HepG2 (cell line): ENCODE measurements at places on chromosomes 6 and 20. TPM values are rescaled to one million over a fixed set of nuclear protein-coding genes. Genes with fewer than 3 reads are reported as not detected.

DNA sequence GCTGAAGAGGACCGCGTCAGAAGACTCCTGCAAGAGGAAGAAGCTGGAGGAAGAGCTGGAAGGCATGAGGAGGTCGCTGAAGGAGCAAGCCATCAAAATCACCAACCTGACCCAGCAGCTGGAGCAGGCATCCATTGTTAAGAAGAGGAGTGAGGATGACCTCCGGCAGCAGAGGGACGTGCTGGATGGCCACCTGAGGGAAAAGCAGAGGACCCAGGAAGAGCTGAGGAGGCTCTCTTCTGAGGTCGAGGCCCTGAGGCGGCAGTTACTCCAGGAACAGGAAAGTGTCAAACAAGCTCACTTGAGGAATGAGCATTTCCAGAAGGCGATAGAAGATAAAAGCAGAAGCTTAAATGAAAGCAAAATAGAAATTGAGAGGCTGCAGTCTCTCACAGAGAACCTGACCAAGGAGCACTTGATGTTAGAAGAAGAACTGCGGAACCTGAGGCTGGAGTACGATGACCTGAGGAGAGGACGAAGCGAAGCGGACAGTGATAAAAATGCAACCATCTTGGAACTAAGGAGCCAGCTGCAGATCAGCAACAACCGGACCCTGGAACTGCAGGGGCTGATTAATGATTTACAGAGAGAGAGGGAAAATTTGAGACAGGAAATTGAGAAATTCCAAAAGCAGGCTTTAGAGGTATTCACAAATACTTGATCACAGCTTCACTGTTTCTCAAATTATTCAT is 8.9 kb upstream of the SNRNP48 start:
- H3K27ac ChIP-seq = peak overlapping the region; percentile 63
- H3K4me1 ChIP-seq = peaks cover 34% of the 10 kb centered on the region
- no peaks in the 10 kb centered on the region for H3K27me3 ChIP-seq
- peak overlapping the region; percentile 35 for H3K4me3 ChIP-seq

DNA sequence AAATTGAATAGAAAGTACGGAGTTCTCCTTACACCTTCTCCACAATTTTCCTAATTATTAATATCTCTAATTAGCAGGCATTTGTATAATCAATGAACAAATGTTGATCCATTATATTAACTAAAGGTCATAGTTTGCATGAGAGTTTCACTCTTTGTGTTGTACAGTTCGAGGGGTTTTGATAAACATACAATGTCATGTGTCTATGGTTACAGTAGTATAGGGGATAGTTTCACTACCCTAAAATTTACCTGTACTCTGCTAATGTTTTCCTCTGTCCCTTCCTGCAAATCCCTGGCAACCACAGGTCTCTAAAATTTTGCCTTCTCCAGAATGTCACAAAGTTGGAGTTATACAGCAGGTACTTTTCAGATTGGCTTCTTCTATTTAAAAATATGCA is 1199.8 kb upstream of the GJE1 start:
- H3K27me3 ChIP-seq = no peaks in the 10 kb centered on the region
- no peaks in the 10 kb centered on the region for H3K4me1 ChIP-seq

- H3K4me3 ChIP-seq = no peak overlapping the region
- H3K27ac ChIP-seq = no peak overlapping the region
- no peaks in the 10 kb centered on the region for H3K4me1 ChIP-seq
- no peaks in the 10 kb centered on the region for H3K36me3 ChIP-seq
- DNase-seq = no peak
These were observed 38.9 kb downstream of the KLHL32 start for GRCh38 chr6:96963403-96963802.

GRCh38 chr20:45341939-45342854 is 6.0 kb downstream of the SDC4 start:
- H3K4me1 ChIP-seq = peaks cover 100% of the 10 kb centered on the region
- no peaks in the 10 kb centered on the region for H3K36me3 ChIP-seq
- H3K4me3 ChIP-seq = peak overlapping the region; percentile 49
- peak; percentile 94 for DNase-seq
- H3K27me3 ChIP-seq = no peaks in the 10 kb centered on the region; the same call in 2 of the 3 replicates
- peak overlapping the region; percentile 80 for H3K27ac ChIP-seq

DNA sequence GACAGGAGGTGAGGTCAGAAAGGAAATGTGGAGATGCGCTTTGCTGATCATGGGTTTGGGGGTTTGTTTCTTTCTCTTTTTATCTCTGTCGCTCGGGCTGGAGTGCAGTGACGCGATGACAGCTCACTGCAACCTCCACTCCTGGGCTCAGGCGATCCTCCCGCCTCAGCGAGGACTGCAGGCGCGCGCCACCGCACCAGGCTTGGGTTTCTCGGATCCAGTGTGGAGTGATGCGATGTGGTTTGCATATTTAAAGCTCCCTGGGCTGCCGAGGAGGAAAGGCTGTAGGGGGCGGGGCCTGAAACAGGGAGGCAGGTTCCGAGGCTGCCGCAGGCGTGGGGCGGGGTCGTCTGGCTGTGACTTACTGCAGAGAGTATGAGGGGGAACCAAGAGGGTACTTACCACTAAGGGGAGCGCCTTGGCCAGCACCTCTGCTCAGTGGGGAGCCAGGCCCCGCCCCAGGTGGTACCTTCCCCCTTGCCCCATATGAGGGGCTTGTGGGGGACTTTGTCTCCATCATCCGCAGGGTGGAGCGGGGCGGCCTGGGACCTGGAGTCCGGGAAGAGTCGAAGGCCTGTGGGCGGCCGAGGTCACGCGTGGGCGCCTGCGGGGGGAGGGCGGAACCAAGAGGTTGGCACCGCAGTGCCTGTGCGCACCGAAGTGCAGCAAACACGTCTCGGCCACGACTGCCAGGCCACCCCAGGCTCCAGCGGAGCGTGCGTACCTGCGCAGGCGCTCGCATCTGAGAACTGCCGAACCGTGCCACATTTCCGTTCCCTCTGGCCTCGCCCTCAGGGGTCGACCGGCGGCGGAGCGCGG is 12.7 kb upstream of the BAK1 start:
- H3K4me3 ChIP-seq = no peak overlapping the region
- no peak overlapping the region for H3K27ac ChIP-seq

- H3K36me3 ChIP-seq = peaks cover 5% of the 10 kb centered on the region; the same call in 2 of the 3 replicates
- DNase-seq = no peak
- H3K4me3 ChIP-seq = no peak overlapping the region
- no peaks in the 10 kb centered on the region for H3K27me3 ChIP-seq
- H3K4me1 ChIP-seq = peaks cover 45% of the 10 kb centered on the region
These were observed 259.4 kb downstream of the TMEM242 start for GRCh38 chr6:157063923-157064322.

DNA sequence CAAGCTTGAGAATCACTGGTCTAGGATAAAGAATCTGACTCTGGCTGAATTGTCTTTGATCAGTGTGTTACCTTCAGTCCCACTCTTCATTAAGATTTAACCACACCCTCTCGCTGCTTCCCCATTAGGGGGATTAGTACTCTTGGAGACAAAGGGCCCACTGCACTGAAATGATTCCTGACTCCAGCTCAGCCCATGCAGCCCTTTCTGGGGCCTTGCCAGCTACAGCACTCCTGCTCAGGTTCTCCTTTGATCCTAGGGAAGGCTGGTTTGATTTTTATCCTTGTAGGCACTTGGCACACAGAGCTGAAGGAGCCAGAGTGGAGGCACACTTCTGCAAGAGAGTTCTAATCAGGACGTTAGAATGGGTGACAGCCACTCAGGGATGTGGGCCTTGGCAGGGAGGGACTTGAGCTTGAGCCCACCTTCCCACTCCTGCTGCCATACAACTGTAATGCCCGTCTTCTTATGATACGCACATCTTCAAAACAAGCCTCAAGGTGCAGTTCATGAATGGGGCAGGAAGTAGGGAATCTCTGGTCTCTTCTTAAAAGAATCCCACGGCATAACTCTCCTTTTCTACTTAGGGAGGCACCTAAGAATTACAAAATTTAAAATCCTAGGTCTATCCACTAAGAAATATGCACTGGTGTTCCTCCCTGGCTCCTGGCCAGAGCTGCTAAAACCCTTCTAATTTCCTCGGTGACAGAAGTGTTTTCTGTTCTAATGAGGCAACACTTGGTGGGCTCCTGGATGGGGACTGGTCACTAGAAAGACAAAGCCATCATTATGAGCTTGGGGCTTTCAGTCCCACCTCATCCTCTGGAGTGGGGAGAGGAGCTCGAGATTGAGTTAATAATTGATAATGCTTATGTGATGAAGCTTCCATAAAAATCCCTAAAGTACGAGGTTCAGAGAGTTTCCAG is 1.5 kb upstream of the SLA2 start:
- peak overlapping the region; percentile 59 for H3K27ac ChIP-seq
- no peaks in the 10 kb centered on the region for H3K27me3 ChIP-seq
- H3K36me3 ChIP-seq = no peaks in the 10 kb centered on the region
- H3K4me3 ChIP-seq = no peak overlapping the region

- H3K4me1 ChIP-seq = peaks cover 53% of the 10 kb centered on the region
- no peak for DNase-seq
- H3K27ac ChIP-seq = no peak overlapping the region
- no peaks in the 10 kb centered on the region for H3K27me3 ChIP-seq
- peaks cover 12% of the 10 kb centered on the region for H3K36me3 ChIP-seq
These were observed 92.5 kb downstream of the MAN1A1 start for GRCh38 chr6:119256978-119257462.

GRCh38 chr6:95741045-95741444 is 163.7 kb downstream of the MANEA start:
- H3K4me1 ChIP-seq = no peaks in the 10 kb centered on the region
- no peaks in the 10 kb centered on the region for H3K27me3 ChIP-seq
- no peak overlapping the region for H3K4me3 ChIP-seq
- H3K27ac ChIP-seq = no peak overlapping the region
- DNase-seq = no peak
- H3K36me3 ChIP-seq = no peaks in the 10 kb centered on the region

DNA sequence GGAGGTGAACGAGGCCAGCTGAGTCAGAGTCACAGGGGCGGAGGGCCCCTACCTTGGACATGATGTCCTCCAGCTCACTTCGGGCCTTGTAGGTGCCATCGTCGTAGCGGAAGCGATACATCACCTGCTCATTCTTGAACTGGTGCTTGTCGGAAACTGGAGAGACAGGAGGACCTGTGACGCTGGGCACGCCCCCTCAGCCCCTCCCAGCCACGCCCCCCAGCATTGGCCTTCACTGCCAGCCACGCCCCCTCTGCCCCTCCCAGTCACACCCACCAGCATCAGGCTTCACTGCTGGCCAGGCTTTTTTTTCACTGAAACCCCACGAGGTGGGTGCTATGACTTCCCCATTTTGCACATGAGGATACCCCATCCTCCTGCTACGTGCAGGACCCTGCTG is 148.2 kb downstream of the PREX1 start:
- no peak for DNase-seq
- no peak overlapping the region for H3K4me3 ChIP-seq
- no peaks in the 10 kb centered on the region for H3K36me3 ChIP-seq
- peaks cover 40% of the 10 kb centered on the region for H3K27me3 ChIP-seq
- peaks cover 13% of the 10 kb centered on the region for H3K4me1 ChIP-seq

DNA sequence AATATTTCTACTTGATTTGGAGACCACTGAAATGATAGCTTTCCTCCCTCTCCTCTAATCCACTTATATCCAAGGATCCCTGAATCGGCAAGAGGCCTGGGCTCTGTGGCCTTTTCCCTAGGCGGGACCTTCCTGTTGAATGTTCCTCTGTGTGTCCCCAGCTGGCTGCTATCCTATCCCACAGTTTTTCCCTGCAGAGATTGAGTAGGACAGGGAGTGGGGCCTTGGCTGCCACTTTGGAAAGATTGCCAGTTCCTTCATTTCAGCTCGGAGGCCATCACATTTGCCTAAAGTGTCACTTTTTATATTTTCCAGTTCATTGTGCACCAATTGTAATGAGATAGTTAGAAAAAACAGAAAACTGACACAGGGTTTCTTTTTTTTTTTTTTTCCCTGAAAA is 38.9 kb upstream of the SMIM8 start:
- H3K4me3 ChIP-seq = no peak overlapping the region
- no peak for DNase-seq
- H3K27ac ChIP-seq = no peak overlapping the region
- no peaks in the 10 kb centered on the region for H3K4me1 ChIP-seq
- H3K27me3 ChIP-seq = no peaks in the 10 kb centered on the region

DNA sequence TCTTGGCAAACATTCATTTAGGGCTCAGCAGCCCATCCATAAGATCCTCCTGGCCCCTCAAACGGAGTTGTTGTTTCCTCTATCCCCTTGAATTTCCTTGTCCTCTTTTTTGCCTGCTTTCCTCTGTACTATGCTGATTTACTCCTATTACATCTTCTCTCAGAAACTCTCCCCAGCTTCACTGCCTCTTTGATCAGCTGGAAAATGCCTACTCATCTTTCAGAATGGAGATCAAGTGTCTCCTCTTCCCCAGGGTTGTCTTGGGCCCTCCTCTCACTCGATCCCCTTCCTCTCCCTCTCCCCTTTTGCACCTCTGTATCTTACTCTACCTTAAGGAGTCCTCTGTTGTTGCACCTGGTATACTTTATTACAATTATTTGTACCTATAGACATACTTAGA is 60.2 kb downstream of the PHF20 start:
- no peaks in the 10 kb centered on the region for H3K27me3 ChIP-seq
- H3K36me3 ChIP-seq = peaks cover 10% of the 10 kb centered on the region; the same call in 2 of the 3 replicates
- H3K27ac ChIP-seq = no peak overlapping the region
- DNase-seq = no peak

DNA sequence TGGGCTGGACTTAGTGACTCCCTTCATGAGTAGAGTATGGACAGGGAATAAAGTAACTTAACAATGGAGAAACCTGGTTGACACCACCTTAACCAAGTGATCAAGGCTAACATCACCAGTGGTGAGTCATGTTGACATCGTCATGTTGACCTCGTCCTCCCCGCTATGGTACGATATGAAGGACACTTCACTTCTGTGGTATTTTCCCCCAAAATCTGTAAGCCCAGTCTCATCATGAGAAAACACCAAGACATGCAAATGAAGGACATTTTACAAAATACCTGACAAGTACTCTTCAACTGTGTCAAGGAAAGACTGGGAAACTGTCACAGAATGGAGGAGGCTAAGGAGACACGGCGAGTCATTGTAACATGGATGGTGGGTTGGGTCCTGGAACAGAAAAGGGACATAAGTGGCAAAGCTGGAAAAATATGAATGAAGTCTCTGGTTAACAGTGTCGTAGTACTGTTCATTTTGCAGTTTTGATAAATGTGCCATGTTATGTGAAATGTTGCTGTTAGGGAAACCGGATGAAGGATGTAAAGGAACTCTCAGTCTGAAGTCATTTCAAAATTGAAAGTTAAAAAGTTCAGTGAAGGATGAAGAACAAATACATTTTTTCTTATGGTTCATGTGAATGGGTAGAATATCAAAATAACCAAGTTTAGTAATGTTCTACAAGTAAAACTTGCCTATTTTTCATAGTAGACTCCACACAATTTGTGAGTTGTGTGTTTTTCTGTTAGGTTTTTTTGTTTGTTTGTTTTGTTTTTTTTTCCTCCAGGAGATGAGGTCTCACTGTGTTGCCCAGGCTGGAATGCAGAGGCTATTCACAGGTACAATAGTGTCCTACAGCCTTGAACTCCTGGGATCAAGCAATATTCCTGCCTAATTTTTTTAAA is 247.5 kb downstream of the TMEM242 start:
- H3K4me3 ChIP-seq = no peak overlapping the region
- no peaks in the 10 kb centered on the region for H3K36me3 ChIP-seq
- H3K4me1 ChIP-seq = no peaks in the 10 kb centered on the region
- no peaks in the 10 kb centered on the region for H3K27me3 ChIP-seq
- no peak for DNase-seq

- H3K4me1 ChIP-seq = no peaks in the 10 kb centered on the region
These were observed 136.1 kb downstream of the FOXC1 start for GRCh38 chr6:1745814-1746213.

The SIM1 gene
- not detected in 2 replicates for total RNA-seq

The SLC17A9 gene
- total RNA-seq = 33.6 and 110 TPM in 2 replicates

The VIP gene
- total RNA-seq = not detected in 2 replicates

The OPN5 gene
- total RNA-seq = not detected in 2 replicates

The SCUBE3 gene
- total RNA-seq = not detected in 2 replicates

The JAG1 gene
- 18.1 and 56.3 TPM in 2 replicates for total RNA-seq

The LRRC1 gene
- total RNA-seq = 27.7 and 31.6 TPM in 2 replicates

The STXBP5 gene
- total RNA-seq = 19.4 and 21.8 TPM in 2 replicates

The CRISP3 gene
- total RNA-seq = not detected in 2 replicates
